Mesenteric fat pad (tissue), 1 donor: ENCODE measurements at places on chromosomes 7 and 10. TPM values are rescaled to one million over a fixed set of nuclear protein-coding genes. Genes with fewer than 3 reads are reported as not detected.

DNA sequence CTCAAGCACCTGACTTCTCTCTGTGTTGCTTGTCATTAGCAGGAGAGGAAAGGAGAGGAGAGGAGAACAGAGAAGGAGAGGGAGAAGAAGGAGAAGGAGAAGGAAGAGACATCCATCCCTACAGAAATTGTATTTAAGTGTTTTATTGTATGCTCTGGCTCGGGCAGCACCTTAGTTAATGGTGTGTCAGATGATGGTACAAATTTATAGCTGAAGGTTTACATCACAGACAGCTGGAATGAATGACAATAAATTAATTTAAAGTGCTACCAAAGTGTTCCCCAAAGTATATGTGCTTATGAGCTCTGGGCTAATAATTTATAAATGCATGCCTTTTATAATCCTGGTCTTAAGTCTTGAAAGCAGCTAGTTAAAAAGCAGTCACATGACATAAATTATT is 38.1 kb upstream of the ZMIZ1 start:
- no peak for DNase-seq

DNA sequence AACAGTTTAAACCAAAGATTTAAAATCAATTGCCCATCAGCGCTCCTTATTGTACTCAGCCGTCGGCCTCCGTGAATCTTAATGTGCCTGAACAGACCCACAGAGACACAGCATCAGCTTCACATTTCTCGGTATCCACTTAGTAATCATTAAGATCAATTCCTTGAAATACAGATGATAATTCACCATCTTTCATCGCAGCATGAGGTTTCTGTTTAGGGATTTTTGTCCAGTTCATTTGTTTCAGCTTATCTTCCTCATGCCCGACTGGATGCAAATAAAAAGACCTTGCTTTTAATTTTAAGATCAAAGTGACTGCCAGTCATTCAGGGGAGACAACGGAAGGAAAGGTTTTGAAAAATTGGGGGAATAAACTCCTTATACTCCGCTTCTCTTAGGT is 207.8 kb downstream of the WDR37 start:
- DNase-seq, result no peak

DNA sequence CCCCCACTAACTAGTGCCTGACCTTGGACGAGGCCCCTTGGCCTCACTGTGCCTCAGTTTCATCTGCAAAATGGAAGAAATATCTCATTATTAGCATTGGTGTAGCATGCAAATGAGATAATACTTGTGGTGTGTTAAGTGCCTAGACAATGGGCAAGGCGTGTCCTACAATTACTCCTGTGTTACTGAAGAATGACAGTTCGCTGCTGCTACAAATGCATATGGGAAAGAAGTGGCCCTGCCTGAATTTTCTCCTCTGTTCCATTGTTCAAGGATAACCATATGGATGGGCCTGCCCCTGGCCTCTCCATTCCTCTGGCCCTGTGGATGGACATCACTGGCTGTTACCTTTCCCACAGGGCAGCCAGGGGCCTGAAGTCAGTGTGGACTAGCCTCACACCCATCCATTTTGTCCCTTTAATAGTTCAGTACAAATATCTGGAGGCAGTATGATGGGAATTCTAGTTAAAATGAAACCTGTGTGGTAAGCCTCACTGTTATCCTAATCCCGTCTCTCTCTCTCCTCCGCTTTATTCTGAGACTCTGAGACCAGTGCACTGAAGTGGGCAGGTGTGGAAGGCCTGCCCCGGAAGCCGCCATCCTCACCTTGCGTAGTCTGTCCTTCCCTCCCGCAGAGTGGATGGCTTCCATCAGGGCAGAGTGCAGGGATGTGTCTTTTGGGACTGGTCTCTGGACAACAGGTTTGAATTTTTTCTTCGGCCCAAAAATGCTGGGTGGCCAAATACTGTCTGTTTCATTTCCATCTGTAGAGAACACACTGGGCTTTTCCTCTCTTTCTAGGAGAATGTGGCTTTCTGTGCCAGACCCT is 244.6 kb upstream of the GRB10 start:
- no peak for DNase-seq

The DYNC1I1 gene
- 4.3 TPM for total RNA-seq

DNA sequence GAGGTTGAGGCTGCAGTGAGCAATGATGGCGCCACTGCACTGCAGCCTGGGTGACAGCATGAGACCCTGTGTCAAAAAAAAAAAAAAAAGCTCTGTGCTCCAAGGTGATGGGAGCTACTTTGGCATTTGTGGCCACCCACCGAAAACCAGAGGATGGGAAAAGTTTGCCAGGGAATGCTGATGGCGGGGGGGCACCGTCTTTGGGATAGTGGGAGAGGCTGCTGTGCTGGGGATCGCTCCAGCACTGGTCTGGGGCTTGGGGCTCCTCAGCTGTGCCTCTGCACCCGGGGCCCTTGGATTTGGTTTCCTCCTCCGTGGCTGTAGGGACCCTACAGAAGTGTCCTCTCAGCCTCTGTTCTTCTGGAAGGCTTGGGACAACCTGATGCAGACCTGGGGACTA is 11.7 kb upstream of the RAMP3 start:
- peak; percentile 43 for DNase-seq
